ENCODE measurements at places on chromosomes 2 and 18.

DNA sequence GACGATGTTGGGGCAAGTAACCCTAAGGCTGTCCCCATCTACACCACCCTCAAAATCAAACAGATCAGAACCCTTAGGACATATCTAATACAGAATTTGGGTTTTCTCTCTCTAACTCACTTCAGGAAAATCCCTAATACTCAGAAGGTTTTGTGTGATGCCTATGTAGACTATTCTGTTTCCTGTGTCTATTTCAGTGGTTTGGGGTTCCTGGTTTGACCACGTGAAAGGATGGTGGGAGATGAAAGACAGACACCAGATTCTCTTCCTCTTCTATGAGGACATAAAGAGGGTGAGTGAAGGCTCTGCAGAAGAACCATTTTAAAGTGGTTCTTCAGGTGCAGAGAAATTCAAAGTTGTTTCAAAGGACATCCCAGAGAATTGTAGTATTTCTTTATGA lies 16.3 kb downstream of the SULT1C2 start:
- peak; percentile 17 for DNase-seq

GRCh38 chr18:41767960-41768359 lies 187.1 kb upstream of the PIK3C3 start:
- DNase-seq = no peak

- no peak for DNase-seq
Measured at GRCh38 chr18:26424428-26425147, 123.8 kb downstream of the KCTD1 start.

DNA sequence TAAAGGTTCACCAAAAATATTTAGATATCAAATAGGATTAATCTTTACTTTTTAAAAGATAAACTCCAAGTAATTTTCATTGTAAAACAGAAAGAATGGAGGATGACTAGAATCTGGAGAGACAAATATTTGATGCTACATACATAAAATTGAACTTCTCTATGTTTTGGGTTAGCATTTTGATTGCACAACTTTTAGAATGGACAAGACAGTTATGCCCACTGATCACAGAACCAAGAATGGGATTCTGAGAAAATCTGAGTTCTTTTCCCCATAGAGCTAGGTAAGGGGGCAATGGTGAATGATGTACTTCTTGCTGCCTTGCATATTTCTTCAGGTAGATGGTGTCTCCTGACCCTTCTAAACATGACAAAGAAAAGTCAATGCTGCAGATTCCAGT lies 191.2 kb upstream of the ZEB2 start:
- no peak for DNase-seq

- no peak for DNase-seq
Measured at GRCh38 chr2:64581777-64582539, 57.8 kb downstream of the AFTPH start.

- no peak for DNase-seq
Measured at GRCh38 chr2:167355821-167356220, 467.5 kb downstream of the XIRP2 start.

DNA sequence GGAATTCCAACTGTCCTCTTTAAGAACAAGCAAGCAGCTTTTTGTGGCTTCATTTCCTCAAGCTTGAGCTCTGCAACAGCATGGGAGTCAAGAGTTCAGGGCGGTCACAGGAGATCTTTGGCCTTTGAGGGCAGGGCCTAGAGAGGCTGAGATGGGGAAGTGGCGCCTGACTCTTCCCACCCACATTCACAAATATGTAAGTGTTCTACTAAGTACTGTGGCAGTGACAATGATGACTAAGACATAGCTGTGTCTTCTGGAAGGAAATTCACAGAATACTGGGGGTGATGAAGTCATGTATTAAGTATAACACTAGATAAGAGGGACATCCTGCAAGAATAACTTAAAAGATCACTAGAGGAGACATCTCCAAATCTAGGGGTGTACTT lies 15.0 kb downstream of the RND3 start:
- DNase-seq = peak; percentile 64

DNA sequence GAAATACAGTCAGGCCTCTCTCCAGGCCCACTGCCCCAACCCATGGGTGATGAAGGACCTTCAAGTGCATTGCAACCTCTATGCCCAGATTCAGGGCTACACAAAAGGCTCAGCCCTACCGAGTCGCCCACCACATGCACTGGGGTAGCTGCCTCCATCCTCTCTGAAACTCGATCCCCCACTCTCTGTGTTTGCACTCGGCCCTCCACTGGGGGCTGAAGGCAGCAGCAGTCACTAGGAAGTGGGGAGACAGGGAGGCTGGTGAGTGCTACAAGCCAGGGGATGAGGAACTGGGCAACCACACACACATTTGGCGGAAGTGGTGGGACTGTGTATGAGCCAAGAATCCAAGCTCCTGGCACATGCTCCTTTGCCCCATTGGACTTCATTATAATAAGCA lies 94.6 kb downstream of the CERS6 start:
- DNase-seq = peak; percentile 72

GRCh38 chr2:112110966-112111365 lies 27.2 kb upstream of the FBLN7 start:
- no peak for DNase-seq

GRCh38 chr2:60947056-60947455 lies 65.7 kb downstream of the REL start:
- DNase-seq = no peak

DNA sequence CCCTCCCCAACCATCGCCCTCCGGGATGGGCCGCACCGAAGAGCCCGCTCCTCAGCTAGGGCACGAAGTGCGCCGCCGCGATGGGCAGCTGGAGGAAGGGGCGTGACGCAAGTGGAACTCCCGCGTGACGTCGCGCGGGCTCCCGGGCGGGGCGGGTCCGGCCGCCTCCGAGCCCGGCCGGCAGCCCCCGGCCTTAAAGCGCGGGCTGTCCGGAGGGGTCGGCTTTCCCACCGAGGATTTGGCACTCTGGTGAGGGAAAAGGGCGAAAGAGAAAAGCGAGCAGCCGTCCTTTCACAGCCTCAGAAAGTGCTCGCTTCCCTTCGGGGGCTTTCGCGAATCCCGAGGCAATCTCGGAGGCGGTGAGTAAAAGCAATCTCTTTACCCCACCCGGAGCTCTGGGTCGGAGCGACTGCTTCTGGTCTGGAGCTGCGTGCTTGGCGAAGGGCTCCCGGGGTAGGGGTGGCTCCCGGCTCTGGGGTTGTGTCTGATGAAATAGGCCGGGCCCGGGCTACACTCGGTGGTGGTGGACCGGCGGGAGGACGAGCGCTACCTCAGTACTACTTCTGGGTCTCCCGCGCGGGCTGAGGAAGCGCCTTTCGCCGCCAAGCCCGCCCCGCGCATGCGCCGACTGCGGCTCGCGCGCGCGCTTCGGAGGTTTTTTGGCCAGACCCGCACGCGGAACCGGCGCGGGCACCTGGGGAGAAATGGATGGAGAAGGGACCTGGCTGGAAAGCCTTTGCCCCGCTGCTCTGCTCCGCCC lies at the start of gene RBBP8:
TSS of gene RBBP8 (plus strand) at position 123 of the 760 bp plus-strand sequence. CDS start 3,524 bp downstream, outside the sequence.
- peak; percentile 87 for DNase-seq

- DNase-seq = no peak
Measured at GRCh38 chr2:120428748-120429147, 82.8 kb downstream of the INHBB start.

DNA sequence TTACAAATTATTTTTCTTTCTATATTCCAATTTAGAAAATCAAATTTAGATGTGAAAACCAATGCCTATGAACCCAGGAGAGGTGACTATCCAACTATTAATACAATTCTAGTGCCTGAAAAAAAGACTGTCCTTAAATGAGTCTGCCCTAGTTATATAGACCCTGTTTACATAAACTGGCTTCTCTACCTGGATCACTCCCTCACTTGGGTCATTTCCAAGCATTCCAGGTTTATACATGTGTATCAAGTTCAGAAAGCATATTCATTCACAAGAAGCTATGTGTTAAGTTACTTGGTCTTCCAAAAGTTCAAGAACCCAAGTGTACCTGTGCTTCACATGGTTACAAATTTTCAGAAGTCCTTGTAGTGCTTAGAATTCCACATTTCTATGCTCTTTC lies 8.3 kb downstream of the ZNF385B start:
- no peak for DNase-seq

DNA sequence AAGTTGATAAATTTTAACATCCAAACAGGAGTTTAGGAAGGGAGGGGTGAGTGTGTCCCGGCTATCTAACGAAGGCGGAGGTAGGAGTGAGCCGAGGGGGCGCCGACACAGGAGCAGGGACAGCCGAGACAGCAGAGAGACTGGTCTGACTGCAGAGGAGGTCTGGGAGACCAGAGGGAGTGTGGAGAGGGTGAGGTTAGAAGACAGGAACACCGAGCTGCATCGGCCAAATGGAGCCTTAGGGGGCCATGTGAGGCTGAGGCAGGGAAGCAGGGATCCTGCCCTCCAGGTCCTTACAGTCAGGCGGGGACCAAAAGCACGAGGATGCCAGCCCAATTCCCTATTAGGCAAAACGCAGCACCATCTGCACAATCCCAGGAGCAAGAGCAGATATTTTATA lies 67.0 kb downstream of the SFXN5 start:
- no peak for DNase-seq

GRCh38 chr18:77207540-77207939 lies 42.1 kb upstream of the GALR1 start:
- peak; percentile 79 for DNase-seq

DNA sequence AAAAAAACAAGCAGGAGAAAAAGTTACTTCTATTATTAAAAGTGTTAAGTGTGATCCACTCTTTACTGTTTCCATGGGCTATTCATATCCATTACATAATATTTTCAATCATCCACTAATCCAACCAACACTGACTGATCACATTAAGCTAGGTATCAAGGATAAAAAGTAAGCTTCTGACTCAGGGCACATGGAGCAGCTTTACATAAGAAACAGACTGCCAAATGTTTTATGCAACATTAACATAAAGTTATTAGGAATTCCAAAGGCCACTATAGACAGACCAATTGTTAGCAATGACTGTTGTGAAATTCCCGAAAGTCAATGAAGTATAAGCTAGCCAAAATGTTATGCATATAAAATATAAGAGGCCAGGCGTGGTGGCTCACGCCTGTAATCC lies 277.6 kb downstream of the ZEB2 start:
- DNase-seq = no peak

- peak; percentile 13 for DNase-seq
Measured at GRCh38 chr2:121483846-121484245, 46.8 kb upstream of the RNU4ATAC start.

GRCh38 chr2:208265371-208265800 lies 669 bp upstream of the PIKFYVE start:
- DNase-seq = peak; percentile 31

DNA sequence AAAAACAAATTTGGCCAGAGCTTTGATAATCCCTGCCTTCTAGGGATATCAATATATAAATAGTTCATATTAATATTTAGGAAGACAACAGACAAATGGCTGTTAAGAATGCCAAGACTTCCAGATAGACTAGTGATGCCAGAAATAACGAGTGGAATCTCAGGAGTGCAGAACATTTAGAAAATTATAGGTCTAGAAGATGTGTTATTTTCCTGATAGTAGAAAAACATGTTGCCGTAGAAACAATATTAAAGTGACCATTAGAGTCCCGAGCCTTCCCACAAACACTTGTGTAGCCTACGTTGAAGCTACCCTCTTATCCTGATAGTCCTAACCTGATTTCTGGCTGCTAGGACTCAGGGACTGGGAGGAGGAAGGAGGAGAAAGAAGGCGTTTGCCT lies 54.3 kb upstream of the ITGA6 start:
- DNase-seq = no peak

- DNase-seq = no peak
Measured at GRCh38 chr18:58322464-58322863, 278.4 kb downstream of the NEDD4L start.

GRCh38 chr2:36406296-36406695 lies 50.7 kb downstream of the CRIM1 start:
- no peak for DNase-seq

DNA sequence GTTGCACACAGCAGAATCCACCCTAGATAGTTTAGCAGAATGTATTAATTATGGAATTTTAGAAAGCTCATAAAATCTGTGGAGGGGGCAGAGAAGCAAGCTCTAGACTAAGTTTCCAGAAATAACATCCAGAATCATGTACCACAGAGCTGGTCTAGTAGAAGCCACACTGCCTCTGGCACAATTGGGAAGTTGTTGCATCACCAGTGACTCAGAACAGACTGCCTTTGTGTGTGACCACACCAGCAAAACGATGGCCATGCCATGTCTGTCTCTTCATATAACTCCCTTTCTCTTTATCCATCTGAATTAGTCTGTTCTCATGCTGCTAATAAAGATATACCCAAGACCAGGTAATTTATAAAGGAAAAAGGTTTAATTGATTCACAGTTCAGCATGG lies 158.9 kb downstream of the CCDC148 start:
- DNase-seq = peak; percentile 73

DNA sequence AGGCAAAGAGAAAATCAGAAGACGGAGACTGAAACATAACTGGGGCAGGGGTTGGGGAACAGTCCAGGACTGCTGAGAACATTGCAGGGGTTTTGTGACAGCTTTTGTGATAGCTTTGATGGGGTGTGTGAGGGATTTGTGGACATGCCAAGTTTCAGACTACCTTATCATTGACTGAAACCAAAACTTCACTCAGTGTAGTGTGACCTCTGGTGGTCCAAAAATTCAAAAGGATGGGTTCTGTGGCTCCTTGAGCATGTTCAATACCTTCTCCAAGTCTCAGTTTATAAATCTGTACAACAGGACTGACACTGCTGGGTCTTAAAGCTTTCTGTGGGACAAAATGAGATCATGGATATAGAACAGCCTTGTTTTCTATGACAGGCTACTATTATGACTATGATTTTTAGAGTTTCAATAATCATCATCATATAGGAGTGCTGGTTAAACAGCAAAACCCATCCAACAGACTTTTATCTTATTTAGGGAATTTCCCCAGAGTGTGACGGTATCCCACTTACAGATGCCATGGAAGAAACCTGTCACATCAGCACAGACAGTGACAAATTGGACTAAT lies 259.2 kb upstream of the SLC14A2 start:
- DNase-seq = peak; percentile 21

- DNase-seq = no peak
Measured at GRCh38 chr2:157345647-157346389, 20.2 kb upstream of the ERMN start.

GRCh38 chr18:286515-287310 lies 18.9 kb upstream of the THOC1 start:
- DNase-seq = peak; percentile 66

DNA sequence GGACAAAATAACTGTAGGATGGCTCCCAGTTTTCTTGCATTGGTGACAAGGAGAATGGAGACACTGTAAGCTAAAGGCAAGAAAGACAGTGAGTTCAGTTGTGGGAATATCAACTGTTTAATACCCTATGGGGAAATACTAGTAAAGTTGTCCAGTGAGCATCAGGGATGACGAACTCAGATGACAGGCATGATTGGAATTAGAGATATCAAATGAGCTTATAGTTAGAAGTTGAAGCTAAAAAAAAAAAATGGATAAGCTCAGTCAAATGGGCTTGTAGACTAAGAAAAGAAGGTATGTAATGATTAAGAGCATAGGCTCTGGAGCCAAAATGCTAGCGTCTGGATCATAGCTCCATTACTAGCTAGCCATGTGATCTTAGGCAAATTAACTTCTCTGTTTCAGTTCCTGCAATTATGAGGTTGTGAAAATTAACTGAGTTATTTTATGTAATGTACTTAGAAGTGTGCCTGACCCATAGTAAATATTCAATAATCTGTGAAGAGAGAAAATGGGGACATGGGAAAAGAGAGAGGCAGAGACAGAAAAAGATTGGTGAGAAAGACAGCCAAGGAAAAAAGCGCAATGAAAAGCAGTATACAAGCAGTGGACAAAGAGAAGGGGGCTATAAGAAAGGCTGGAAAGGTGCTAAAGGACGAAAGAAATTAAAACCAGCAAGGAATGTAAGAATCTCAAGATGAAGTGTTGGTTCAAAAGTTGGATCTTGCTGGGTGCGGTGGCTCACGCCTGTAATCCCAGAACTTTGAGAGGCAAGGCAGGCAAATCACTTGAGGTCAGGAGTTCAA lies 95.7 kb upstream of the SLC39A10 start:
- DNase-seq = peak; percentile 56

GRCh38 chr2:49978341-49978740 lies 824.0 kb upstream of the FSHR start:
- DNase-seq = no peak

Data from suppressor macrophage treated with lipopolysaccharide for 1 hour (primary cell).